ENCODE measurements at places on chromosomes 16 and 17.

- DNase-seq: no peak
These were observed 6.0 kb downstream of the SYNGR2 start for GRCh38 chr17:78174346-78174869.

GRCh38 chr16:5756969-5757368 lies 659.4 kb upstream of the EEF2KMT start:
- DNase-seq: no peak

- peak; percentile 68 for DNase-seq
These were observed at the start of gene RAC3 for GRCh38 chr17:82031303-82031884. Gene RAC3 (plus strand): TSS chr17:82031678. CDS start chr17:82031762, 84 bp downstream.

GRCh38 chr17:17073581-17074403 lies 31.5 kb downstream of the MPRIP start:
- no peak for DNase-seq

DNA sequence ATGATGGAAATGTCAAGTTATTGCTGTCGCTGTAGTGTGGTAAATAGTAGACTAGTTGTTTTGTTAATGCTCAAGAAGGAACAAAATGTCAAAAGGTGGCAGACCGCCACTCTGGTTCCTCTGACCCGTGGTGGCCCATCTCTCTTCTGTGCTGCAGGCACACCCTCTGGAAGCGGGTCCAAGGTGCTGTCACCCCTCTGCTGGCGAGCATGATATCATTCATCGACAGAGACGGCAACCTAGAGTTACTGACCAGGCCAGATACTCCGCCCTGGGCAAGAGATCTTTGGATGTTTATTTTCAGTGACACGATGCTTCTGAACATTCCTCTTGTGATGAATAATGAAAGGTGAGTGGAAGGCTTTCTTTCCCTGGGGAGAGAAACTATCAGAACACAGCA lies 56.8 kb upstream of the ENDOV start:
- no peak for DNase-seq

GRCh38 chr17:80449930-80450576 lies 26.4 kb downstream of the NPTX1 start:
- no peak for DNase-seq

DNA sequence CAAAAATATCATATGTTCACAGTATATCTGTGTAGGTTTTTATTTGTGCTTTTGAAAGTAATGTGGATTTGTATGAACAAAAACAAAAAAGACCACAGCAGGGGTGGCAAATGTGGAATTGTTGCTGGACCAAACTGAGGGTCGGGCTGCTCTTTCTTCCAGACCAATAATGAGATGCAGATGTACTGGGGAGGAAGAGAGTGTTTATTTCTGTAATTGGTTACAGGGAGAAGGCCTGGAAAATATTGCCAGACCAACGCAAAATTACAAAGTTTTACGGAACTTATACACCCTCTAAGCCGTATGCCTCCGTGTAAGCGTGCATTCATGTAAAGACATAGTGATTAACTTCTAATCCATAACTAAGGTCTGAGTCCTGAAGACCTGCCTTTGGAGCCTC lies 353.9 kb upstream of the C16orf82 start:
- DNase-seq: no peak

DNA sequence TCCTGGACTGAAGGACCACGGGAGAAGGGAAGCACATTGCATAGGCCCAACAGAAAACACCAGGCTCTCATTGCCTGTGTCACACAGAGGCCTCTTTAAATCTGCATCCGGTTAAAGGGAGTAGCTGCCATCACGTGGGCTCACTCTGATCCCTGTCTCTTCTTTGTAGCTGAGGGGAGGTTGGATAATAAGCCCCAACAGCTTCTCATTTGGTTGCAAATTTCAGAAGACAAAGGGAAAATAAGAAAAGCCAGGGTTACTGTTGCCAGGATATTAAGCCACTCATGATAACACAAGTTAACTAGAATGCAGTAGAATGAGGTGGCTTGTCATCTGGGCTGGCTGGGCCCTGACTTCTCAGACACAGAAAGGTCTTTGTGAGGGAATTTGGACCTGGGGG lies 325.1 kb upstream of the ERCC4 start:
- DNase-seq: no peak
